ELR (cell line): ENCODE measurements at places on chromosomes 1 and 21.

DNA sequence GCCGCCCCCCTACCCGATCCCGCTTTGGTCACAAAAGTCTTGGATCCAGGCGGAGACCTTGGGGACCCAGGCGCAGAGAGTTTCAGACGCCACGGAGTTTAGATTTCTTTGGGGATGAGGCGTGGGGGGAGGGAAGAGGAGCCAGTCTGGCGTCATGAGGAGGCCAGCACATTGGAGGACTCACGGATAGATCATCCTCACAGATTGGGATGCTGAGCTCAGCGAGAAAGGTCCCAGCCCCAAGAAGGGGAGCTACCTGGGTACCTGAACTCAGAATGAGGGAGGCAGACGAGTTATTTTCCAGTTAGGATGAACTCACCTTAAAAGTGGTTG is 393 bp downstream of the ELAPOR1 start:
- DNase-seq: peak; percentile 23

DNA sequence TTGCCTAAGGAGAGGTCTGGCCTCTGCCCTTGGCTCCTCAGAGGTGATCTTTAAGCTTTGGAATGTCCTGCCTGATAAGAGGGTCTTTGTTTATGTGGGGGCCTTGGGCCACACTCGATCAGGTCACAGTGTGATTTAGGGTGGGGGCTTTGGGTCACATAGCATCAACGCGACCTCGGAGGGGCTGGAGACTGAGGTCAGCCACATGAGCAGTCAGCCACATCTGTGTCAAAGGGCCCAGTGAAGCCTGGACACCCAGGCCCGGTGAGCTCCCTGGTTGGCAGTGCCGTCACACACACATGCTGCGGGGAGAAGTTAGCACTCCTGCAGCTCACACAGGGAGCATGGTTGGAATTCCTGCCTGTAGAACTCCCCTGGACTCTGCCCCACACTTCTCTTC is 345.0 kb downstream of the NPHP4 start:
- DNase-seq: no peak

DNA sequence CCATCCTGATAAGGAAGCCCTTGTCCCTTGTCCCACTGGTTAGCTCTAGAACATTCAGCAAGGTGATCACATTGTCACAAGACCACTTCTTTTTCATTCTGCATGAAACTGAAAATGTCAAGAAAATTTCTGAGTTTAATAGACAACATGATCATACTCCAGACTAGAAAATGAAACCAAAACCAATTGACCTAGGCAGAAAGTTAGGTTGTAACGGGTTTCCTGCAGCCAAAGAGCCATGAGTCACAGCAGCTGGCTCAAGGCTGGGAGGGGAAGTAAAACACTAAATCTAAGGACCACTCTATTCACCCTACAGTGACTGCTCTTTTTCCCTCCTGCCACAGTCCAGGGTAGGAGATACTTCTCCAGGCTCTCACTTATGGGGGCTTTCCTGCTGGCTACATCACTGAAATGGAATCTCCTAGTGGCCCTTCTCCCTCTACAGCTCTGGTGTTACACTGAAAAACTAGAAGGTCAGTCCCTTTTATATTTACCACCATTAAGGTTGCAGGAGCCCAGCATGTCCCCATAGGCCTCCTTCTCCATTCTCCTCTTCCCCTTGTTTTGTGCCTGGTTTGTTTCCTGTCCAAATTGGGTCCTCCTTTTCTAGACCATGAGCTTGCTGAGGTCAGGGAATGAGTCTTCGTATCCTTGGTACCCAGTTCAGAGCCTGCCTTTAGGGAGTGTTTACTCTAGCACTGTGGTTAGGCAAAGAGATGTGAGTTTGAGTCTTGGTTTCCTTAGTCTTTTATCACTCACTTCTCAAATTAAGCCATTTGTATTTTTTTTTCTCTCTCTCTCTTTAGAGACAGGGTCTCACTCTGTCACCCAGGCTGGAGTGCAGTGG is 236.5 kb upstream of the JUN start:
- DNase-seq: peak; percentile 87

- DNase-seq: no peak
Measured at GRCh38 chr1:168827557-168827956, 98.6 kb upstream of the DPT start.

DNA sequence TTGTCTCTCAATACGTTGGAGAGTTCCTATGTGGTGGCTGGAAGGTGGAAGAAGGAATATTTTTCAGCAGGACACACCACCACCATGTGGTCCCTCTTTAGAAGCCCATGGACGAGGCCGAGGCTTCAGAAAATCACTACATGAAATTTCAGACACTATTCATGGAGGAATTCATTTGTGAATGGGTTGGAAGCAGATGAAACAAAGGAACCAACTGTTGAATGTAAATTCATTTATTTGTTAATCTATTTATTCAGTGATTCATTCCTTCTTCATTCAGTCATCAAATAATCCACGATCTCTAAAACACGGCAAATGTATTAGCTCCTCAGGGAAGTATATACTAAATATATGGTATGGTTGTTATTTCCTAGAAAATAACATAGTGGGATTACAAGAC is 12.2 kb downstream of the SLC35F3 start:
- peak; percentile 60 for DNase-seq

- no peak for DNase-seq
Measured at GRCh38 chr1:185409763-185410528, 92.9 kb upstream of the IVNS1ABP start.

GRCh38 chr1:54610048-54610447 is 13.3 kb downstream of the FAM151A start:
- peak; percentile 41 for DNase-seq

DNA sequence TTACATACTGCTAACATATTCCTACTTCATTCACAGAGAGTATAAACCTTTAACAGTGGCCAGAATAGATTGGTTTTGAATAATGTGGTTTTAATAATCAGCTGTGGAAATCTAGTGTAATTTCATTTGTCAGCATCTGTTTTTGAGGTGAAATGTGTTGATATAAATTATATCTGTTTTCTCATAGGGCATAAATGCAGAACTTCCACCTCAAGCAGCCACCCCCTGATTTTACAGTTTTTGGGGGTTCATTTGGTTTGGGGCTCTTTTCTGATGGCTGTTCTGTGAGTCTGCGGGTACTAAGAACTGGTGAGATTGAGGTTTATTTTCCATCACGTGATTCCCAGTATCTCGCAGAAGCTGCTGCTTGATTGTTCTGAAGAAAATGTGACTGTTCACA is 23.2 kb downstream of the EDARADD start:
- no peak for DNase-seq

DNA sequence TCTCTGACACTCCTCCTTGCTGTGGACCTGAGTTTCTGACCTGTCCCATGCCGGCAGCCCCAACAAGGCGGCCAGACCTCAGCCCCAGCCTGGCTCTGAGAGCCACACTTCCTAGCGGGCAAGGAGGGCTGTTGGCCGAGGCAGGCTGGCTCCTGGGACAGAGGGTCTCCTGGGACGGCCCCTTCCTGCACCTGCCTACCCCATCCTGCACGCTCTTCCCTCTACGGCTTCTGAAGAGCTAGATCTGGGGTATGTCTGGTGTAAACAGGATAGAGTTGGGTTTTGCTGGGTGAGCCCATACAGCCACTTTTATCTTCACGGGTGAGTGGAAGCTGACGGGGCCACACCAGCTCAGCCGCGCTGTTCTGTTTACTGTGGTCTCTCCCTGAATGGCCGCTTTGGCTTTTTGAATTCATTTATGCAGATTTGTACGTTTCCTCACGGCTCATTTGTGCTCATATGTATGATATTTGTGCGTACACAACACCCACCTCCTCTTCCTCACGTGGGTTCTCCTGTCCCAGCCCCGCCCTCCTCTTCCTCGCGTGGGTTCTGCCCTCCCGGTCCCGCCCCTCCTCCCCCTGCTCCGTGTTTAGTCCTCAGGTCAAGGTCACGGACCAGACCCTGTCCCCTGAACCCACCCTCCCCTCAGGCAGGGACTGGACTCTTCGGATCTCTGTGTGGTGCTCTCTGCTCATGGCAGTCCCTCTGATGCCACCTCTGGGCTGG is 34.7 kb upstream of the POFUT2 start:
- no peak for DNase-seq

- DNase-seq: no peak
Measured at GRCh38 chr1:7683521-7683920, 87.6 kb upstream of the VAMP3 start.

GRCh38 chr1:116697548-116698243 is 30.2 kb upstream of the IGSF3 start:
- DNase-seq: no peak

DNA sequence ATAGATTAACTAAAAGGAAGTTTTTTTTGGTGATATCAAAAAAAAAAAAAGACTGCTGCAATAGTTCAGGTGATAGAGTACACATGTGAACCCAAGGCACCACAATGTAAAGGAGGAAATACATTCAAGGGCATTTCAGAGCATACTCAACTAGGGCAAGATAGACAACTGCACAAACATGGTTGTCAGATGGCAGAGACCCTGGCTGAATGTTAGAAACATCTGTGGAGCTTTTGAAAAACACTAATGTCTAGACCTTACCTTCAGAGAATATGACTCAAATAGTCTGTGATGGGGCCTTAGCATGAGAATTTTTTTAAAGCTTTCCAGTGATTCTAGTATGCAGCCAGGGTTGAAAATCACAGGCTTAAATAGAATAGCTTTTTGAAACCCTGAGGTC is 173.6 kb downstream of the VAV3 start:
- no peak for DNase-seq

GRCh38 chr1:117324357-117324756 is 42.9 kb upstream of the MAN1A2 start:
- no peak for DNase-seq

GRCh38 chr1:152313970-152314369 is 11.1 kb downstream of the FLG start:
- no peak for DNase-seq

- DNase-seq: no peak
Measured at GRCh38 chr1:117058810-117059209, 1.3 kb upstream of the TTF2 start.

DNA sequence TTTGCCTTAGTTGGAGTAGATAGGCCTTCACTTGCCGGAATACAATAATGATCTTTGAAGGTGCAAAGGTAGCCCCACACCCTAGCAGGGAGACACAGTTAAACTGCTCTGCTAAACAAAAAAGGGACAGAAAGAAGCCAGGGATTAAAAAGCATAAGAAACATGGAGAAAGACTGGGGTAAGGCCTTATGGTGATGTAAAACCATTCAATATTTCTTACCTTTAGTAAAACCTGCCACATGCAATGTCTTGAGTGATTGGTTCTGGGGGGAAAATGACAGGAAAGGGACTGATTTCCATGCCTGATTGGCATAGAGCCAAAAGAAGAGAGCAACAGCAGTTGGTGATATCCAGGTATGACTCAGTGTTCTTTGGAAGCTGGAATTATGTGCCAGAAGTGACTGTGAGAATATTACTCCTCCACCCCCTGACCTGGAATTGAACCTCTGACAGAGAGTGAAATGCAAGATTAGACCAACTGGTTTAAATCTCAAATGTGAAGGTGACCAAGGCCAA is 8.1 kb downstream of the DNASE2B start:
- peak; percentile 65 for DNase-seq

- no peak for DNase-seq
Measured at GRCh38 chr1:107536266-107536665, 395.4 kb downstream of the NTNG1 start.

GRCh38 chr1:227753999-227754711 is 18.9 kb downstream of the SNAP47 start:
- DNase-seq: no peak

- no peak for DNase-seq
Measured at GRCh38 chr1:212777151-212777550, 14.4 kb downstream of the NSL1 start.

DNA sequence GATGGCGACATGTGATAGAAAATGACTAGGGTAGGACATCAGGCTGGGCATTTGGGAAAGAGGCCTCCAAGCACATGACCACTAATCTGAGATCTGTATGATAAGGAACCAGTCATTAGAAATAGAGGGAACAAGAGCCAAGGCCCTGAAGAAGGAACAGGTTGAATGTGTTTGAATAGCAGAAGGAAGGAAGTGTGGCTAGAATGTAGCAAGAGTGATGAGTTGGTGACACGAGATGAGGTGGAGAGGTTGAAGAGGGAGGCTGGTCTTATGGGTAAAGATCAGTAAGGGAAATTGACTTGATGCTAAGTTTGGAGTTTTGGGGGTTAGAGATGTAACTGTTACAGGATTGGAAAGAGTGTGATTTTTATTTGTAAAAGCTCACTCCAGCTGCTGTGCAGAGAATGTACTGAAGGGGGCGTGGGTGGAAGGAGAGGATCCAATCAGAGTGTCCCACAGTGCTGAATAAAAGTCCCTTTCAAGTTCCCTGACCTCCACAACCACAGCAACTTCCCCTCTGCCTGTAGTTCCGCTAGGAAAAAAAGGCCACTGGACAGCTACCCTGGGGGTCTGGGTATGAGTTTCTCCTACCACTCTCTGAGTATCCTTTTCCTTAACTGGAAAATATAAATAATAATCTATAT is 295.0 kb downstream of the OMA1 start:
- peak; percentile 35 for DNase-seq

DNA sequence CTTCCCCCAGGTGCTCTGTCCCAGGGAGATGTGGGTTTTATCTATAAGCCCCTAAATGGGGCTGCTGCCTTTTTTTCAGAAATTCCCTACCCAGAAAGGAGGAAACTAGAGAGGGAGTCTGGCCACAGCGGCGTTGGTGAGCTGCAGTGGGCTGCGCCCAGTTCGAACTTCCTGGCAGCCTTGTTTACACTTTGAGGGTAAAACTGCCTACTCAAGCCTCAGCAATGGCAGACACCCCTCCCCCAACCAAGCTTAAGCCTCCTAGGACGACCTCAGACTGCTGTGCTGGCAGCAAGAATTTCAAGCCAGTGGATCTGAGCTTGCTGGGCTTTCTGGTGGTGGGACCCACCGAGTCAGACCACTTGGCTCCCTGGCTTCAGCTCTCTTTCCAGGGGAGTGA is 46.2 kb upstream of the PAPPA2 start:
- DNase-seq: no peak

GRCh38 chr1:172536256-172536655 is 3.3 kb downstream of the SUCO start:
- no peak for DNase-seq

GRCh38 chr1:118381197-118381869 is 196.3 kb upstream of the SPAG17 start:
- DNase-seq: no peak

GRCh38 chr1:100611086-100611485 is 73.1 kb downstream of the GPR88 start:
- no peak for DNase-seq

DNA sequence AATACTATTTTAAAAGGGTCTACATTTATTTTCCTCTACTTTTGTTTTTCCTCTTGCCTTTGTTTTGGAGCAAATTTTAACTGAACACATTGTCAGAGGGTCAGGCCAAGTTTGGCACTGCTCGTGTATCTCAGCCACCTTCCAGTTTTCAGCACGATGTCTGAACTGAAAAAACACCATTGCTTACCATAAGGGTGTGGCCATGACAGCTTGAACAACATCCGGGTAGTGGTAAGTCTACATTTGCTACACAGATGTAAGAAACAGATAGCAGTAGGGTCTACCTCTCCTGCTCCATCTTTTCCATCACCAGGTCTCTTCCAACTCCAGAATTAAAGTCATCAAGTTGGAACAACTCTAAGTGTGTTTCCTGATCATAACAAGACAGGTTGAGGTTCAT is 4.2 kb downstream of the HIVEP3 start:
- DNase-seq: no peak
